Right renal cortex interstitium (tissue), 3 donors: ENCODE measurements at places on chromosomes 12 and 14. TPM values are rescaled to one million over a fixed set of nuclear protein-coding genes. Genes with fewer than 3 reads are reported as not detected.

FZD10 gene
- 2.3 TPM for polyA plus RNA-seq

KCNH5 gene
- polyA plus RNA-seq: 0.07 TPM

C12orf50 gene
- 0.35 TPM for polyA plus RNA-seq

DNAI7 gene
- 7.4 TPM for polyA plus RNA-seq

FSCB gene
- not detected for polyA plus RNA-seq

DENND5B gene
- polyA plus RNA-seq: 26.9 TPM

MYF5 gene
- 0.14 TPM for polyA plus RNA-seq
